ENCODE measurements at places on chromosomes 4 and X.

GRCh38 chrX:129720741-129721140, 18.0 kb upstream of the XPNPEP2 start:
- DNase-seq, result no peak

GRCh38 chr4:28636971-28637370, 1776.3 kb downstream of the STIM2 start:
- no peak for DNase-seq

DNA sequence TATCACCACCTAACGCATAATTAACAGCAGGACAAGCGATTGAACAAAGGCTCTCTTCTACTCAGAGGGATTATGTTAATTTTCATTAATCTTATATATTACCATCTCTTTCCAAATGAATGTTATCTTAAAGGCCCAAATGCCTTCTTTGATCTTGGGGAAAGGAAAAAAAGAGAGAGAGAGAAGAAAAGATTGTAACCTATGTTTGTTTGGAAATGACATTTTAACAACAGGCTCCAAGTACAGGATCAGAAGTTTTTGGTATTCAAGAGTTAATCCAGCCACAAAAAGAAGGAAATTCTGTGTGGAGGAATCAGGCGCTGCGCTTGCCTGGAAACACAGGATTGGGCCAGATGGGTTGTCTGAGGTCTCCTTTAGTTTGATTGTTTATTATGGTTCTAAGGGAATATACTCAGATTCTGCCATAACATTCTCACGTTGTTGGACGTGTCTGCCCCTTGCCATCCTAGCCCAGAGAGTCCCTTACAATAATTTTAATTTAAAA, 100.7 kb upstream of the STX18 start:
- DNase-seq, result no peak

GRCh38 chrX:55714161-55714560, 3.4 kb upstream of the RRAGB start:
- DNase-seq, result no peak

Measured in CD4-positive, alpha-beta T cell treated with Interleukin-2 at 100 ng/mL for 4 hours (primary cell).